ENCODE measurements at places on chromosomes 2 and 18.

DNA sequence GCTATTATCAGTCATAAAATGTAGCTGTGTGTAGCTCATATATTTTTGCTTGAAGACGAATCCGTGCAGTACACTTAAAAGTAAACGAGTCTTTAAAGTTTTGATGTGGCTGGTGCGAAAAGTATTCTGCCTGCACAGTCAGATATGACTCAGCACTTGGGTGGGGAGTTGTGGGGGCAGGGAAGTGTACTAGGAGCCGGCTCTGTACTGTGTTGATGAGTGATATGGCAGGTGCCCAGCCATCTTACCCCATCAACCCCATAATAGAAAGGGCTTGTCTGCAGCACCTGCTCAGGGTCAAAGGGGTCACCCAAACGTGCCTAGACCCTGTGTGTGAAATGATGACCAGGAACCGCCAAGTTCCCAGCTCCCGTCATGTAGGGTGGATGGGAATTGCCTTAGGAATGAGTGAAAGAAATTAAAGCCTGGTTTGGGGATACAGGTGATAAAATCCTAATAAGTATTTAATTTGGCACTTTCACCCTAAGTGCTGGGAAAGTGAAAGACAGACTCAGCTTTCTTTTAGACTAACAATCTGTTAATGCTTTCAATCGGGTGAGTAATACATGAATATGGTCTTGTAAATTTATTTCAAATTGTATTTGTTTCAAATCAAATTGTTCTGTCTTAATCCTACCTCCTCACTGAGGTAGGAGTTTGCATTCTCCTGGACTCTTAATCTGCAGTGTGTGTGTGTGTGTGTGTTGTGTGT, 48.0 kb downstream of the BCL2L11 start:
- DNase-seq, result peak; percentile 68

DNA sequence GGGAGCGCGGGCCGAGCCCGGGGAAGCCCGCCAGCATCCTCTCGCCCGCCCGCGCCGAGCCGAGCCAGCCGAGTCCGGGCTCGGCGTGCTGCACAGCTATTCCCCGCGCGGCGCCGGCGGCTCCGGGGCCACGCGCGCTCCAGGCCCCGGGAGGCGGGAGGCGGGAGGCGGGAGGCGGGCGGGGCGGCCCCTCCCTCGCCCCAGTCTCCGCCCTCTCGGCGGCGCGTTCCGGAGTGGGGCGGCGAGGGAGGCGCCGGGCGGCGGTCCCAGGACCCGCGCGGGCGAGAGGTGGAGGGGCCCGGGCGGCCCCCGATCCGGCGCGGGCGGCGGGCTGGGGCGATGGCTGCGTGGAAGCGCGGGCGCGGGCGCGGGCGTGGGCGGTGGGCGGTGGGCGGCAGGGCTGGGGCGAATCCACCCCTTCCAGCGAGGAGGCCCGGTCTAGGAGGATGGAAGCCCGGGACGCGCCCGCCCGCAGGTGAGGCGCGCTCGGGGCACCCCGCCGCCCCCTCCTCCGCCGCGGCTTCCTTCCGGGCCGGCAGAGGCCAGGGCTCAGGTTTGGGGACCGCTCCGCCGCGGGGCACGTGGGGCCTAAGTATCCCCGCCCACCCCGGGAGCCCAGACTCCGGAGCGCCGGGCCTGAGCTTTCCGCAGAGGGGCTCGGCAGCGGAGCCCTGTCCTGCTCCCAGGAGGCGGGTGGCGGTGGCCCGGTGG, at the start of gene ADCY3:
Gene ADCY3 (minus strand): TSS at position 140 of the 711 bp plus-strand sequence. CDS start 1,250 bp downstream, outside the sequence.
- DNase-seq, result no peak

- DNase-seq, result peak; percentile 17
These were observed 56.5 kb upstream of the ERBB4 start for GRCh38 chr2:212595036-212595654.

GRCh38 chr2:65431421-65432226, 775 bp downstream of the SPRED2 start:
- no peak for DNase-seq

DNA sequence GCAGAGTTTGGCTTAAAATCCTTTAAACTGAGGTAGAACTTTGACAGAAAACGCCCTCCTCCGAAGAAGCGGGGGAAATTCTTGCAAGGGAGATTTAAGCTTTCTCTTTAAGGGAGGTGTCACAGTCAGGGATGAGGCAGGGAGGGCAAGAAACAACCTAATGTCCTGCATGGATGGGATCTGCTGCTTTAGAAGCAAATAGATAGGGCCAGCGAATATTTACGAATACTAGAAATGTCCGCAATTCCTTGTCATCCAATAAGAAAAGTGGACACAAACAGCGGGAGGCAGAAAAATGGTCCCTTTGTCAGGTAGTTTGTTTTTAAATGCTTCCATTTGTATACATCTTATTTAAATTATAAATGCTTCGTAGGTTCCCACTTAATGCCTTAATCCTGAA, 12.0 kb downstream of the MEIS1 start:
- no peak for DNase-seq

DNA sequence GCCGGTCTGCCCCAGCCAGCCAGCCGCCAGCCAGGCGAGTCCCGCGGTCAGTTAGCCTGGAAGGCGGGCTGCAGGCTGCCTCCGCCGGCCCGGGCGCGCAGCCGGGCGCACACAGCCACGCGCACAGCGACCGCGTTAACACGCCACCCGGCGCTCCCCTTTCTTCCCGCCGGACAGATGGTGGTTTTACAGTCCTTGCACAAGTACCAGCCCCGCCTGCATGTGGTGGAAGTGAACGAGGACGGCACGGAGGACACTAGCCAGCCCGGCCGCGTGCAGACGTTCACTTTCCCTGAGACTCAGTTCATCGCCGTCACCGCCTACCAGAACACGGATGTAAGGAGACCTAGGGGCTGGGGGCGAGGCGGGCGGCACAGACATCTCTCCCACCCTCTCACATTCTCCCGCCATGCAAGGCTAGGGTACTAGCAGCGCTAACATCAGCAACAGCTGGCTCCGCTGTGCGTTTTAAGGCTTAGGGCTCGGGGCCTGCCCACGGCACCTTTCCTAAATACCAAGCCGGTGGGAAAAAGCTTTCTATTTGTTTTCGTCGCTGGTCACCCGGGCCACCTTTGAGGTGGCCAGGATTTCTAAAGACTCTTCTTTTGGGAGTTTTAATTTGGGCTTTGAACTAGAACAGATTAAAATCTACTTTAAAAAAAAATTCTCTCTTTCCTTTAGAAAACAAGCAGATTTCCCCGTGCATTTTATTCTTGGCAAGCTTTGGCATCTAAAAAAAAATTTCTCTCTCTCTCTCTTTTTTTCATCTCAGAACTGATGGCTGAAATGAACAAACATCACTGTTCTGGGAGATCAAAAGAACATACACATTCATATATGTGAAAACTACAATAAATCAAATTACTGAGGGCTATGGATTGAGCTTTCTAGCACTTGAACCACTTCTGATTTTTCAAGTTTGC, 2.9 kb downstream of the TBR1 start:
- no peak for DNase-seq

- DNase-seq, result no peak
These were observed 13.5 kb upstream of the UBXN4 start for GRCh38 chr2:135728064-135728743.

DNA sequence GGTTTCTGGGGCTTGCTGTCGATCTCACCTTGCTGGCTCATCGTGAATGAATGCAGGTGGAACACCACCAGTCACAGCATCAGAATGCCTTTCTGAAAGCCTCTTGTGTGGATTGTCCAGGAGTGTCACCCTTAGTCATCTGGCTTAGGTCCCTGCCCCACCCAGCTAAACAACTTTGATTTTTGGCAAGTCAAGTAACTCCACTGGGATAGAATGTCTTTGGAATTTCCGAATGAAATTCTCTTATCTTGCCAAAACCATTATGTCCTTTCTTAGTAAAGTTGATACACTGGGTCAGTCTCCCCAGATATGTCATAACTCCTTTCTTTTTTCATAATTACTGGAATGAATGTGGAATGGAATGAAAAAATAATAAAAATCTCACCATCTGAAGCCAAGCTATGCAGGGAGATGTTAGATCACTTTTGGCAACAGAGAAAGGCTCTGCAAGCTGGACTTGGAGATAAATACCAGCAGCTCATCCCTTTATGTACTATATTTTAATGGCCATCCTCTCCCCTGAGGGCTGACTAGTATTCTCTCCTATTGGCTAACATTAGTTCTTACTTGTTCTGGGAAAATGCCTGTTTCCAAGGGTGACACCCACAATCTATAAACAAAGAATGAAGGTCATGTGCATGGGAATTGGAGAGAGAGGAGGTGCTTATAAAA, 35.4 kb downstream of the INSIG2 start:
- DNase-seq, result no peak

DNA sequence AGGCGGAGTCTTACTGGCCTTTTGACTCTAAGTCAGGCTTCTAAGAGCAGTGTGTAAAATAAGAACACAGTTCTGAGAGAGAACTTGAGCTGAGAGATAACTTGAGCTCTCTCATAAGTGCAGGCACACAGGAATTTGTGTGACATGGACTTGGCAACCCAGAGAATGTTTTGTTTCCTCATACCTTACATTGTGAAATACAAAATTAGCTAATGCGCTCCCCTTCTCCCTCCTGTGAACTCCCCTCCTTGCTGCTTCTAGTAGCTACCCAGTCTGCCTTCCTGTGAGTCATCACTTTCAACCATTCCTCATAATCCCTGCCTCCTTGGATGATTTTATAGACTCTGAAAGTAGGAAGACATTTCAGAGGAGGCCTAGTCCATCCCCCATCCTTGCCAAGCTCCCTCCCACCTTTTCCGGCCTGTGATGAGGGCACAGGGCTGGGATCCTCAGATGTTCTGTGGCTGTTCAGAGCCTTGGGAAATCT, 22.6 kb downstream of the FER1L5 start:
- DNase-seq, result no peak

DNA sequence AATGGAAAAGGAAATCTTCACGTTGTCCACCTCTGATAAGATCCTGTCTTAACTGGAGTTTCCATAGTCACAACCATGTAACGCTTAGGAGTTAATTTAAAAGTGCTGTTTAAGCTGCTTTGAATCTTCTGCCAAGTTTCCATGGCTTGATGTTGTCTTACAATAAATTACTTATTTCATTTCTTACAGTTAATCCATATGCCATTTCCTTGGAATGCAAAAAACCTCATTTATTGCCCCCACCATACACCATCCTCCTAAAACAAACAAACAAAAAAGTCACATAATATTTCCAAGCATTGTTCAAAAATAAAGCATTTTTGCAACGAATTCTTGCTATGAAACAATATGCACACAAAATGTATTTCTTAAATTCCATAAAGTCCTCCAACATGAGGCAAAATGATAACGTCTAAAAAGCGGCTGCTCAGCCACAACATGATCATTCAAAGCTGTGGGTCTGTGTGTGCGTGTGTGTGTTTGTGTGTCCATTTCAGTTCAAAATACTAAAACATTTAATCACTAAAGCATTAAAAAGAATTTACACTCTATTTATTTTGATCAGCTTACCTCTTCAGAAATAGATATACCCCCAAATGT, 46.8 kb upstream of the PXDN start:
- DNase-seq, result no peak

GRCh38 chr2:103167599-103167998, 405.8 kb downstream of the TMEM182 start:
- DNase-seq, result no peak

DNA sequence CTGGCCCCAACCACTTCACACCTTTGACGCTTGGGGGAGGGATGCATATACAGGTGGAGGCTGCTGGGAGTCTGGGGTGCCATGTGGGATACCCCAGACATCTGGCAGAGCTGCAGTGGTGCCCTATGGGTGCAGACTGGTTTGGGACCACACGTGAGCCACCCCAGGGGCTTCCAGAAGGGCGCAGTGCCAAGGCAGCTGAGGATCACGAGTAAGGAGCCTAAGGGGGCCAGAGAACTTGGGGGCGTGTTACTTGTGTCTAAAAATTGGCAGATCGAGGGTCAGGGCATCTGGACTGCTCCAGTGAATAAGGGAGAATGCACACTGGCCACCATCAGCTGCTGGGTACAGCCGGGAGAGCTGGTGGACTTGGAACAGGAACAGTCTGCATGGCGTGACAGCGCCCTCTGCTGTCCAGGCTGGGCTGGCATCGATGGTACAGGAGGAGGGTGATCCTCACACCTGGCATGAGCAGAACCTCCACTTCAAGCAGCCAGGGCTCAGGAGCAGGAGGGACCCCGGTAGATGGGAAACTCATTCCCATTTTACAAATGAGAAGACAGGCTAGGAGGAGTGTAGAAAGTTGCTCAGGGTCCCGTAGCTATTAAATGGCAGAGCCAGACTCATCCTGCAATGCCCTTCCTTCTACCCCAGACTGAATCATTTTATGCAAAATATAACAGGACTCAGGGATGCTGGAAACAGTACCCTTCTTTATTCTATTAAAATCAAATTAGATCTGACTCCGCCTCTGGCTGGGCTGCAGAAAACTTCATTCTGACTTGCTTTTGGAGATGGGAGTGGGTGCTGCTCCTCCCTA, 60.4 kb downstream of the ATOH8 start:
- peak; percentile 30 for DNase-seq

DNA sequence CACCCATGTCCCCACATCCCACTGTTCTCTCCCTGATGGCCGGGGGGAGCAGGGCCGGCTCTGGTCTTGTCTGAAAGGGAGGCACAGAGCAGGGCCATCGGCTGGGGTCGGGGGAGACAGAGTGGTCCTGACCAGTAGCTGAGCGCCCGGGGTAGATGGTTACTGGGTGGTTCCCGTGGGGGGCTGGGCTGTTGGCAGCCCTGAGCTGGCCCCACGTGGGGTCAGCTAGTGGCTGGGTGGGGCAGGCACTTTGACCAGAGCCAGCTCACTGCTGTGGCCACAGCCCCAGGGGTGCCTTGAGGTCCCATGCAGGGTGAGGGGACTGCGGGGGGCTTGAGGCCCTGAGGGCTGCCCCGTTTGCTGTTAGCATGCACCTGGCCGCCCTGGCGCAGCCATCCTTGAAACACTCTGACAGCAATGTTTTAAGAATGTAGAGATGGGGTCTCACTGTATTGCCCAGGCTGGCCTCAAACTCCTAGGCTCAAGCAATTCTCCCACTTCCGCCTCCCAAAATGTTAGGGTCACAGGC, 12.3 kb upstream of the NEU4 start:
- DNase-seq, result no peak

DNA sequence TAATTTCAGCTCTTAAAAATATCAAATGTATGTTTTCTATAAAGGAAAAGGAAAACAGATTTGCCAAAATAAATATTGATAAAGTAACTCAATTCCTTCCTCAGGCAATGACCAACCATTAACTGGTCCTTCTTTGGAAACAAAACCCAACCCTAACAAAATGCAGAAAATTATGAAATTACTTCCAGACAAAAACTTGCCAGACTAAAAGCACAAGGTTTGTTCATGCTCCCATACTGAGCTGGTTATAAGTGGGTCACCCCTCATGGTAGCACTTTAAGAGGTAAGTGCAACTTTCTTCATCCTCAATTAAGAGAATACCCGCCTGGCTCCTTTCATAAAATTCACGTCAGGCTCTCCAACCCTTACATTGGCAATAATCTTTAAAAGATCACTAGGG, 31.1 kb upstream of the TTC32 start:
- DNase-seq, result no peak
